ENCODE measurements at places on chromosomes 5 and 9.

DNA sequence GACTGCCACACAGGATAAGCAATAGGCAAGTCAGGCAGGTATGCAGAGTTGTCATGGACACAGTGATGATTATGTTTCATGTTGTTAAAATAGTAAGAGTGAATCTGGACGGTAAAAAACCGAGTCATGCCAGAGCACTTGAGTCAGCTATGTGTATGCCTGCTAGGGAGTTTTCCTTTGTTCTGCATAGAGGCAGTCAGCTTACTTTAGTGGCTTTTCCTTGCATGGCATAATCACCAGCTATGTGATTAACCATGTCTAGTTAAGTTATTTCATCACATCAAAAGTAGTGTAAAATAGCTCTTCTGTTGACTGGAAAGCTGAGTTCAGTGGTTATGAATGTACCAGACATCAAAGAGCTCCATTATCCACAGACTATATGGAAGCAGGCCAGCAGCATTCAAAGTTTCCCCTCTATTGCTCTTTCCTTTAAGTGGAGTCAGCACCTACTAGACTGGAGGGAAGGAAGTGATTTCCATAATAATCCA, 989.8 kb downstream of the TLE1 start:
- DNase-seq = peak; percentile 10

- no peak for DNase-seq
These were observed 51.1 kb upstream of the ASS1 start for GRCh38 chr9:130393681-130394071.

DNA sequence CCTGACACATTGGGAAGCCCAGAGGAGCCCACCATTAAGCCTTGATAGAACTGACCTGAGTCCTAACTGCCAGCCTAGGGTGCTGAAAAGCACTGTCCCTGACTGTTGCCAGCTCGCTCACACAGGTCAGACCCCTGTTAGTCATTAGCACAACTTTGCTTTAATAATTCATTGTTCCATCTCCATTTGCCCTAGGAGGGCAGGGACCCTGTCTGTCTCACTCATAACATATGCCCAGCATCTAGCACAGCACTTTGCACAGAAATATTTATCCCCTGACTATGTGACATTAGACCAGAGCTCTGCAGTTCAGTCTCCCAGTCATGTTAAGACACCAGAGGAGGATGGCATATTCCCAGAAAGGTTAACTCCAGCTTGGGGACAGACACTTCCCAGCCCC, 61.8 kb upstream of the STXBP1 start:
- no peak for DNase-seq

GRCh38 chr5:59584858-59585846, 308.4 kb downstream of the PDE4D start:
- DNase-seq = no peak

DNA sequence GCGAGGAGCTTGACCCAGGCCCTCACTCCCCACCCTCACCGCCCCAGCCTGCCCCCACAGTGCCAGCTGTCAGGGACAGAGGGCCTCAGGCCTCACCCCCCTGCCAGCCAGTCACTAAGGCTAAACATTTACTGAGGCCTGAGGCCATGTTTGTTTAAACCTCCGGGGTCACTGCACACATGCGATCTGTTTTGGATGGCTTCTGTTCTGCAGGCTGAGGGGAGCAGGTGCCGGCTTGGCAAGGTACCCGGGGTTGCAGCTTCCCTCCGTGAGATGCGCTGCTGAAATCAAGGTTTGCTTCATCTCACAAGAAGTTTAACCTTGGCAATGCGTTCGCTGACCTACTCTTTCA, 103.3 kb upstream of the BOD1 start:
- no peak for DNase-seq

Measured in fibroblast of villous mesenchyme (primary cell).